Retina (tissue), 1 donor: ENCODE measurements at places on chromosomes 2 and 18.

GRCh38 chr18:3491981-3492555, 42.1 kb downstream of the TGIF1 start:
- no peak for DNase-seq

GRCh38 chr2:44974064-44974715, 32.7 kb downstream of the SIX3 start:
- peak; percentile 58 for DNase-seq

- no peak for DNase-seq
Observed at GRCh38 chr2:71336802-71337201, 5.2 kb downstream of the ZNF638 start.

GRCh38 chr2:103208916-103209315, 447.1 kb downstream of the TMEM182 start:
- no peak for DNase-seq

GRCh38 chr2:153967248-153967973, 95.7 kb downstream of the GALNT13 start:
- DNase-seq = no peak

- no peak for DNase-seq
Observed at GRCh38 chr2:215487002-215487372, 51.1 kb upstream of the FN1 start.

GRCh38 chr18:50058731-50059130, 136.2 kb downstream of the MYO5B start:
- no peak for DNase-seq
